Activated naive CD4-positive, alpha-beta T cell treated with anti-CD3 and anti-CD28 coated beads for 36 hours (primary cell): ENCODE measurements at places on chromosomes 2 and 18.

GRCh38 chr2:100571668-100572067 lies 8.9 kb downstream of the PDCL3 start:
- H3K4me1 ChIP-seq = peaks cover 2% of the 10 kb centered on the region
- no peak overlapping the region for H3K4me3 ChIP-seq
- H3K27me3 ChIP-seq = no peaks in the 10 kb centered on the region
- peaks cover 35% of the 10 kb centered on the region for H3K36me3 ChIP-seq

DNA sequence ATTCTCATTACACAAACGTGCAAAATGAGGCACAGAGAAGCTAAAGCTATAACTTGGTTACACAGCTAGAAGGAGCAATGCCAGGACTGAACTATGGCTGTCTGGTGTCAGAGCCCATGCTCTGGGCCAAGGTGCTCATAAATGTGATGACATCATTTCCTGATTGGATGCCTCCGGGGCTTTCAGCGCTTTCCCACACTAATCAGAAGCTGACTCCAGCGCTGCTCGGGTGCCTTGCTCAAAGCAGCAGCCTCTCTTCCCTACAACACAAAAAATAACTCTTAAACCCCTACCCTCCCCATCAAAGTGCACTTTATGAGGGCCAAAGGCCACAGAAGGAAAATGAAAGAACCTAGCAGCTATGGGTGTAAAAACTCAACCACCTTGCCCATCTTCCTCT lies 90.7 kb downstream of the STK39 start:
- peak overlapping the region; percentile 64 for H3K27ac ChIP-seq
- H3K27me3 ChIP-seq = no peaks in the 10 kb centered on the region
- no peak overlapping the region for H3K4me3 ChIP-seq
- peaks cover 13% of the 10 kb centered on the region for H3K4me1 ChIP-seq

GRCh38 chr18:6270771-6271216 lies 143.9 kb downstream of the L3MBTL4 start:
- no peak for DNase-seq
- no peak overlapping the region for H3K27ac ChIP-seq
- no peaks in the 10 kb centered on the region for H3K4me1 ChIP-seq
- peaks cover 12% of the 10 kb centered on the region for H3K27me3 ChIP-seq
- no peak overlapping the region for H3K4me3 ChIP-seq

DNA sequence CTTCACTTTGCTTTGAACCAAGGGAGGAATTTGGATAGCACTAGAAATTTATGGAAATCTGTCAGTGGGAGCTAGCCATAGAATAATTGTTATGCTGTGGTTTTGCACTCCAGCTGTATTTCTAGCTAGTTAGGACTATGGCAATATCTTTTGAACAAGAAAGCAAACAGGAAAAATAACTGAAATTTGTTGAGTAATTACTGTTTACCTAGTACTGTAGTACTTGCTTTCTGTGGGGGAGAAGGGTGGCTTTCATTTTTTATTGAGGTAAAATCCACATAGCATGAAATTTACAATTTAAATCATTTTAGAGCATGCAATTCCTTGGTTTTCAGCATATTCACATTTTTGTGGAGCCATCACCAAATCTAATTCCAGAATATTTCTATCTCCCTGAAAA lies 28.4 kb downstream of the MBD5 start:
- H3K27me3 ChIP-seq = no peaks in the 10 kb centered on the region
- no peak overlapping the region for H3K4me3 ChIP-seq
- no peak overlapping the region for H3K27ac ChIP-seq
- DNase-seq = no peak

GRCh38 chr18:8380006-8380405 lies 229.2 kb upstream of the RAB12 start:
- no peaks in the 10 kb centered on the region for H3K27me3 ChIP-seq
- H3K4me3 ChIP-seq = no peak overlapping the region
- H3K27ac ChIP-seq = no peak overlapping the region
- DNase-seq = no peak

DNA sequence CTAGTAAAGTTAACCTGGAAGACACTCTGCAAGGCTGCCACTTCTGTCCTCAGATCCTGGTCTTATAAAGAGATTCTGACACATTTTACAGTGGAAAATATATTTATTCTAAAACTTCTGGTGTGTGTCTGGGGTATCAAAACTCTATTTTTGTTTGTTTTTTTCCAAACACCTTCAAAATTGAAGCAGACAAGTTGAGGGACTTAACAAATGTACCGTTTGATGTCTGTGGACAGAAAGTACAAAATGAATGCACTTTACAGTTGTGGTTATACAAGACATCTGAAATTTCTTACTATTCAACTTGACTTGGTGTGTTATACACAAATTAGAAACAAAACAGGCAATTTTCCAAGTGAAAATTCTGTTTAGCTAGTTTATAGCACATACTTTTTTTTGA lies 823.2 kb upstream of the SALL3 start:
- H3K4me3 ChIP-seq = no peak overlapping the region
- H3K27ac ChIP-seq = no peak overlapping the region
- H3K36me3 ChIP-seq = no peaks in the 10 kb centered on the region
- H3K4me1 ChIP-seq = no peaks in the 10 kb centered on the region
- H3K27me3 ChIP-seq = no peaks in the 10 kb centered on the region

DNA sequence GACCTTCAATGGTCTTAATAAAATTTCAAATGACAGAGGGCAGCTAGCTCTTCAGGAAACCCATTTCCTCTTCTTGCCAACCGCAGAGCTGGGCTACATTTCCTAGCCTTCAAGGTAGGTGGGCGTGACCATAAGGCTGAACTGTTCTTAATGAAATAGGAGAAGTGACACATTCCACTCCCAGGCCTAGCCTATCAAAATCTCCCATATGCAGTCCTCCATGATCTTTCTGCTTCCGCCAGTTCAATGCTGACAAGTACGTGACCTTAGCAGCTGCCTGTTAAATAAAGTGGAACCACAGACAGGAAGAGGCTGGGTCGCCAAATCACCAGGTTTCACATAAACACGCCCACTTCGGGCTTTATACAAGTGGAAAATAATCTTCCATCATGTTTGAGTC lies 13.2 kb downstream of the SERPINE2 start:
- peaks cover 84% of the 10 kb centered on the region for H3K4me1 ChIP-seq
- H3K4me3 ChIP-seq = peak overlapping the region; percentile 64
- peak; percentile 84 for DNase-seq
- H3K27ac ChIP-seq = peak overlapping the region; percentile 95
- H3K27me3 ChIP-seq = no peaks in the 10 kb centered on the region
- peaks cover 15% of the 10 kb centered on the region for H3K36me3 ChIP-seq

- no peak overlapping the region for H3K27ac ChIP-seq
- H3K4me3 ChIP-seq = no peak overlapping the region
- no peaks in the 10 kb centered on the region for H3K27me3 ChIP-seq
- no peak for DNase-seq
- H3K36me3 ChIP-seq = no peaks in the 10 kb centered on the region
Observed at GRCh38 chr2:23536326-23536725, 151.3 kb downstream of the KLHL29 start.

DNA sequence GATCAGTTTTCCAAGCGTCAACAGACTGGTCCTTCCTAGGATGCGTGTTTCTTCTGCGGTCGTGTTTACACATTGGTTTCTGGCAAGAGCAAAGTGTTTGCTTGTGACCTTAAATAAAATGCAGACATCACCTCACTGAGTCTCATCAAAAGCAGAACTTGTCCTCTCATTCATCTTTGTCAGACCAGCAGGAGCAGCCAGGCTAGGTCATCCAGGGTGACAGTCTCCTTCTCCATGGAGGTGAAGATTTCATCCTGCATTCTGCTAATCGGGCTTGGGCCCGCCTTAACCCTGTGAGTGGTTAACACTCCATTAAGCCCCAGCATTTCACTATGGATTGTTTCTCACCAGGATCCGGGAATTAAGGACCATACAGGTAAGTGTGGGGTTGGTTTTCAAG lies 64.2 kb upstream of the PID1 start:
- no peaks in the 10 kb centered on the region for H3K27me3 ChIP-seq
- no peaks in the 10 kb centered on the region for H3K4me1 ChIP-seq
- H3K36me3 ChIP-seq = no peaks in the 10 kb centered on the region
- H3K27ac ChIP-seq = no peak overlapping the region

- H3K27ac ChIP-seq = no peak overlapping the region
- no peaks in the 10 kb centered on the region for H3K27me3 ChIP-seq
- no peaks in the 10 kb centered on the region for H3K36me3 ChIP-seq
Observed at GRCh38 chr18:54947091-54947490, 12.2 kb downstream of the CCDC68 start.

DNA sequence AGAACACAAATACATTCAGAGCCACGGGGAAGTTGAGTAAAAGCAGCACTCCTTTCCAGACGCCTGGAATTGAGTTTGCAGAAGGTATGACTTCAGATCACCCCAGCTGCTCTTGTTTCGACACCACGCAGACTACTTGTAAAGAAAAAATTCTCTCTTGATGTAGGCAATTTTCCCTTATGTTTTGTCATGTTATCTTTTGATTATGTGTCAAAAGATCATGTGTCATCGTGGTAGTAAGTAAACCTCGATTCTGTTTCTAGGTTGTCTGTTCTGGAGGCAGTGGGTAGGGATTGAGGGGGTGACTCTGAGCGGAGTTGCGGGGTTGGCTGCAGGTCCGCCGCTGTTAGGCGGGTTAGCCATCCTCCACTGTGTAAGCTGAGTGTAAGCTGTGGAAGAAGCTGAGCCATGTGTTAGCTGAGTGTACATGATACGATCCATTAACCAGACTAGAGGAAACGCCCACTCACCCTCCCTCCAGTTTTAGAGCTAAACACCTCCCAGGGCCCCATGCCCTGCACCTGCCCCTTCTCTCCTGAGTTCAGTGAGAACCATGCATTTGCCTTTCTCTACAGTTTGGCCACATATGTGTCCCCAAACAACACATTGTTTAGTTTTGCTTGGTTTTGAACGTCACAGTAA lies 181.8 kb downstream of the SNTG2 start:
- H3K4me1 ChIP-seq = peaks cover 32% of the 10 kb centered on the region
- no peaks in the 10 kb centered on the region for H3K27me3 ChIP-seq
- H3K4me3 ChIP-seq = peak overlapping the region; percentile 2
- H3K27ac ChIP-seq = no peak overlapping the region
- DNase-seq = peak; percentile 61

DNA sequence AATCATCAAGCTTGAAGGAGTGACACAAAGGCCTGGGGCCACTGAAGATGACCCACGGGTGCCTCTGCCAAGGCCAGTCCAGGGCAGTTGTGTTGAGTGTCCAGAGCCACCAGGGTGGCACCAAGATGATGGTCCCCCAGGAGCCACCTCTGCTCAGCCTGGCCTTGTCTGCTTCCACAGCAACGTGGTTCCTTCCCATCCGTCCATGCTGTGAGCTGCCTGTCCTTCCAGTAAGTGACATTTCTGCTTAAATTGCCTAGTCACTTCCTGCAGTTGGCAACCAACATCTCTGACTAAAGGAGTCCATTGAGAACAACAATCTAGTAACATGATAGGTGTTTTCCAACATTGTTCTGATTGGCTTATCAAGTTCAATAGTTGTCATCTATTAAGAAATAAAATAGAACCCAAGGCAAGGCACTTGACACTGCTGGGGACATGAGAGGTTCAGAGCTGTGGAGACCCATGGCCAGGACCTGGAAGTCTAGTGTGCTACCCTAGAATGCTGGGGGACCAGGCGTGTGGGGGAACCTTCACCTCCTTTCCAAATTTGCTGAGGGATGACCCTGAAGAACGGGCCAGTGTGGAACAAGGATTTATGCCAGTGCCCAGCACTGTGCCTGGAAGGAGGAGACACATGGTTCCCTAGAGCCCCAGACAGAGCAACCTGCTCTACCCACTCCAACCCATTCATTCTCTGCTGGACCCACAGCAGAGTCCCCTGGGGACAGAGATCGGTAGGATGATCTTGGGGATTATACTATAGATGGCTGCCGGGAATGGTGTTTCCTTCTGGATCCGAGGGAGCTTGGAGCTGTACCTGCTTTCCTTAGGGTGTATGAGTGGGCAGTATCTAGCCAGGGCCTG lies 98.9 kb upstream of the EPC2 start:
- H3K36me3 ChIP-seq = no peaks in the 10 kb centered on the region
- H3K4me1 ChIP-seq = peaks cover 43% of the 10 kb centered on the region
- peak; percentile 72 for DNase-seq
- H3K27ac ChIP-seq = peak overlapping the region; percentile 88
- no peaks in the 10 kb centered on the region for H3K27me3 ChIP-seq
